Activated CD4-positive, alpha-beta T cell treated with anti-CD3 and anti-CD28 coated beads for 24 hours (primary cell): ENCODE measurements at places on chromosomes 4 and X.
A peak's percentile ranks its signal among the peaks of the same experiment; 100 is the strongest.

GRCh38 chrX:112896051-112896450 lies 55.4 kb upstream of the AMOT start:
- no peak for DNase-seq

GRCh38 chrX:52977953-52978352 lies 19.6 kb upstream of the FAM156A start:
- no peak for DNase-seq

GRCh38 chrX:110584083-110584482 lies 211.5 kb downstream of the CHRDL1 start:
- no peak for DNase-seq

DNA sequence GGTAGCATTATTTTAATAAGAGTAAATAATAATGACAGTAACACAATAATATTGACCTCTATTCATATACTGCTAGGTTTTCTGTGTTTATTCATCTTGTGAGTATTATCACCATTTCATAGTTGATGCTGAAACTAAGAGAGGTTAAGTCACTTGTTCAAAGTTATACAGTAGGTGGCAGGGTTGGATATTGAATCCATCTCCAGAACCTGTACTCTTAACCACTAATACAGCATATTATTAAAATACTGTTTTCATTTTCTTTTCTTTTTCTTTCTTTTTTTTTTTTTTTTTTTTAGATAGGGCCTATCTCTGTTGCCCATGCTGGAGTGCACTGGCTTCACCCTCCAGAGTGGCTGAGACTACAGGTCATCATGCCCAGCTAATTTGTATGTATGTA lies 7.1 kb upstream of the ELF2 start:
- no peak for DNase-seq

DNA sequence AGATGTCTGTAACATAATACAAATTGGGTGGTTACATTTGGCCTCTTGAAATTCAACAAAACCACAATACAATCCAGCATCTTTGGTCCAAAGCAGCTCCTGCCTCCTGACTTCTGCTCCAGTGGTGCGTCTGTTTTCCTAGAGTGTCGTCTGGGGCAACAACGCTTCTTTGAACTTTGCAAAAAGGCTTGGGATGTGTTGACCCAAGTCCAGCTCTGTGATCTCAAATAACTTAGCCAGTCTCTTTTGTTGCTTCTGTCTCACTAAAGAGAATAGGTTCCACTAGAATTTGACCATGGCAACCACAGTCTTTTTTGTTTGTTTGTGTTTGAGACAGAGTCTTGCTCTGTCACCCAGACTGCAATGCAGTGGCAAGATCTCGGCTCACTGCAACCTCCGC lies 324.0 kb downstream of the DHRSX start:
- DNase-seq: no peak

- DNase-seq: no peak
These were observed 76.1 kb downstream of the KLHL8 start for GRCh38 chr4:87144356-87144755.

- no peak for DNase-seq
These were observed 889.7 kb downstream of the PDHA2 start for GRCh38 chr4:96729641-96730040.

- no peak for DNase-seq
These were observed 62.4 kb downstream of the NPFFR2 start for GRCh38 chr4:72094059-72094797.

DNA sequence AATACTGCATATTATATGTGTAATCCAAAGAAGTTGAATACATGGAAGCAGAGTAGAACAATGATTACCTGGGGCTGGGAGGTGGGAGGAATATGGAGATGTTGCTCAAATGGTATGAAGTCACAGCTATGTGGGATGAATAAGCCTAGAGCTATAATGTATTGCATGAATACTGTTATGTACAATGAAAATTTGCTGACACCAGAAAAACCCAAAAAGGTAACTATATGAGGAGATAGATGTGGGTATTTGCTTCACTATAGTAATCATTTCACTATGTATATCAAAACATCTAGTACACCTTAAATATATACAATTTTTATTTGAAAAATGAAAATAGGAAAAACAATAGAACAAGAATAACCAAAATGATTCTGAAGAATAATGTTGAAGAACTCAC lies 11.2 kb downstream of the PAGE3 start:
- no peak for DNase-seq

GRCh38 chr4:84263415-84263814 lies 235.7 kb downstream of the NKX6-1 start:
- no peak for DNase-seq

GRCh38 chr4:134687646-134688628 lies 486.3 kb upstream of the PABPC4L start:
- no peak for DNase-seq

DNA sequence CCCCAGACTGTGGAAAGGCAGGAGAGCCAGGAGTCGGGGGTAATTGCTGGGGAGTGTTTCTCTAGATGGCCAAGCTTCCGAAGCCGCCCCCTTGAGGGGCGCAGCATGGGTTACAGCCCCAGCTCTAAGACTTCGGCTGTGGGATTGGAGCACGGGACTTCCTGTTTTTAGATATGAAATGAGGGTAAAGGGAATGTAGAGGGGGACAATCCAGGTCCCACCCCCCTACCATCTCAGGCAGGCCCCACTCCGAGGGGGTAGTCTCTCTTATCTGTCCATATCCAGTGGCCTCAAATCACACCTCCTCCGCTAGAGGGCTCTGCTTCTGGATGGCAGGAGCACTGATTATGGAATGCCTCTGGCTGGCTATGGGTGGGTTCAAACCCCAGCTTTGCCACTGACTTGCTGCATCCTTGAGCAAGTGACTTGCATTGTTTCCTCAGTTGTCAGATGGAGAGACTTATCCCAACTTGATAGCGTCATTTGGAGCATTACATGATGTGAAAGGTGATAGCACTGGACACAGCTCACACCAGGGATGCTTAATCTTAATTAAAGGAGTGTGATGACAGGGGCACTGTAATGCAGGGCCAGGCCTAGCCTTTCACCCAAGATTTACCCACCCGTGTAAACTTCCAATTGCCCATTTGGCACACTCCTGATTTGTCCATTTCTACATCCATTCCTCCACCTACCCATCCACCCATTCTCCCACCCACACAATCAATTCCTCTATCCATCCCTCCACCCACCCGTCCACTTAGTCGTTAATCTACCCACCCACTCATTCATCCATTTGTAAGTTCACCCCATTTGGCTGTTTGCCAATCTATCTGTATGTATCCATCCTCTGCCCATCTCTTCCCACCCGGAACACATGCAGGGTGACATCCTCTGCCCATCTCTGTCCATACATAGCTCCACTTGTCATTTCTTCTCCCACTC lies 848 bp upstream of the KCND1 start:
- no peak for DNase-seq

DNA sequence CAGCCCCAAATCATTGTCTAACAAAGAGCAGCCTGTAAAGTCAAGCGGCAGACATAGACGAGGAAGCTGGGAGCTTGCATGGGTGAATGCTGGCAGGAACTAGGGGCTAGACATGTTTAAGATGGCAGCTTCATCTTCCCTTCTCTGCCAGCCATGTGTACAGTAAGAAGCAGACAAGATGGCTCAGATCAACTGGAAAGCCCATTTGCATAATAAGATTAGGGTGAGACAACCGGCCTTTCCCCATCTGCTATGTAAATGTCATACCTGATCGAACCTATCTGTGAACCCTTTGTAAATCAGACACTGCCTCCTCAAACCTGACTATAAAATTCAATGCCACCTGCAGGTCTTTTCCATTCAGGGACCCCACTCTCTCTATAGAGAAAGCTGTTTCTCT lies 22.8 kb upstream of the HADH start:
- DNase-seq: no peak

DNA sequence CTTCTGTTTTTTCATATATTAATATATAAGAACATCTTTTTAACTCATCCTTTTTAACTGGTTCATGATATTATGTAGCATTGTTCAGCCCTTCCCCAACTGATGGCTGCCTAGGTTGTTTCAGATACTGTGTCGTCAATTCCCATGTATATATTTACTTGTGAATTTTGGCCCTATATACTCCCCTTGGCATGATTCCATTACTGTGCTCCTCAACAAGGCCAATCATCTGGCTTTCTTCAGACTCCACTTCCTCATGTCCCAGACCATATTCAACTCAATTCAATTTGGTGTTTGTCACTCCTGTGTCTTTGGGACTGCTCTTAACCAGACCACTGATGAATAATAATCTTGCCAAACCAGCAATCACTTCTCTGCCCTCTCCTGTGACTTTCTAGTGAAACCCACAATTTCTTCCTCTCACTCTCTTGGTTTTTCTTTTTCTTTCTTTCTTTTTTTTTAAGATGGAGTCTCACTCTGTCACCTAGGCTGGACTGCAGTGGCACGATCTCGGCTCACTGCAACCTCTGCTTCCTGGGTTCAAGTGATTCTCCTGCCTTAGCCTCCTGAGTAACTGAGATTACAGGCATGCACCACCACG lies 2.7 kb upstream of the WDR45 start:
- DNase-seq: no peak

- no peak for DNase-seq
These were observed 459.0 kb upstream of the NR3C2 start for GRCh38 chr4:148901075-148901705.

GRCh38 chr4:148164557-148164956 lies 277.7 kb downstream of the NR3C2 start:
- DNase-seq: no peak

DNA sequence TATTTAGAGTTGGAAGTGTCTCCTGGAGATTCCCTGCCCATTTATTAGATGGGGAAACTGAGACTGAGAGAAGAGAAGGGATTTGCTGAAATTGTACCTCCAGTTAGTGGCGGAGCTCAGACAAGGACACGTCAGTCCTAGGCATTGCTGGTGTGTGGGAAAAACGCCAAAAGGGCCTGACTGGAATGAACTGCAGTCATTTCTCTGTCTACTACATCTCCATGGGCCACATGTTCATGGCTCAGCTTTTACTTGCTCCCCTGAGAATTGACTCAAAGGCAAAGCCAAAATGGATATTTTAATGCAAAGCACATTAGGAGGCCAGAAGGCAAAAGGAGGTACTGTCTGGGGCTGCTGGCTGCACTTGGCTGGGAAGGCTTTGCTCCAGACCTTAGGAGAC lies 3.9 kb downstream of the TFDP3 start:
- DNase-seq: no peak

GRCh38 chr4:99361268-99361898 lies 8.8 kb upstream of the ADH1C start:
- DNase-seq: no peak

- DNase-seq: peak; percentile 18
These were observed 39.6 kb downstream of the ZCCHC13 start for GRCh38 chrX:74343343-74344279.

DNA sequence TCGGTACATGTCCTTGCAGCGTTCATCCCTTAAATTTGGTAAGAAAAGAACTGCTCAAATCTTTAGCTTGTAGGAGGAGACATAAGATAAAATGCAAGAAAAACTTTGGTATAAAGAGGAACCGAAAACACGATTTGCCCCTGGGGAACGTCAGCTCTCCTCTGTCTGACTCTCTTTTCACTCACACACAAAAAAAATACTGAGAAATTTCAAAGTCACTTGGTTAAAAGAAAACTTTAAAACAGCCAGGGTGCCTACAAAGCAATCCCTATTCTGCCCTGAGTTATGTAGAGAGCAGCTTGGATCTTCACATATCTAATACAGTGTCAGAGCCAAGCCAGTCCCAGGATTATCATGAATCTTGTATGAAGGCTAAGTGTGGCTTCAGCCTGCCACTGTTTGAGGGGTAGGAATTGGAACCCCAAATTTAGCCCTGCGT lies 248.5 kb upstream of the CXXC4 start:
- no peak for DNase-seq

DNA sequence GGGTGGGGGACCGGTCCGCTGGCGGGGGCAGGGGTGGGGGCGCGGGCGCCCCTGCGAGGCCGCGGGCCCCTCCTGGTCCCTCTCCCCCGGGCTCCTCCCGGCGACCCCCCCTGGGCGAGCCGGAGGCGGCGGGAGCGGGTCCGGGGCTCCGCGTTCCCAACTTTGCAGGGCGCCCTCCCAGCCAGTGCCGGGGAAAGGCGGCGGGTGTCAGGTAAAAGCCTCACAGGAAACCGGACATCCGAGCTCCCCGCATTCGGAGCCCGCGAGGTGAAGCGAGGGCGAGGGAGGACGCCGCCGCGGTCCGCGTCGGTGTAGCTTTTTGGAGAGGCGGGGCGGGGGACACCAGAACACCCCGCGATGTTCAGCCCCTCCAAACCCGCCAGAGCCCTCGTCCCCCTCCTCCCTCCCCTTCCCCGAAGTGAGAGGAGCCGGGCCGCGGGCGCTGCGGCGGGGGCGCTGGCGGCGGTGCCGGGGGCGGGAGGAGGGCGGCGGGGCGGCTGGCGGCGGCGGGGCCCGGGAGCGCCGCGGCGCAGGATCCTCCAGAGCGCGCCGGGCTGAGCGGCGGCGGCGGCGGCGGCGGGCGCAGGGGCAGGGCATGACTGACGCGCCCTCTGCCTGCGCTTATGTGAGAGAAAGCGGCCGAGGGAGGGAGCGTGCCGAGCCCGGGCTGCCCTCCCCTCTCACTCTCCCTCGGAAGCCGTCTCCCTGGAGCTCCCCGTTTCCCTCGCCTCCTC lies at the start of gene VEGFC:
TSS of gene VEGFC (minus strand) at position 597 of the 734 bp plus-strand sequence. CDS start 611 bp downstream, outside the sequence.
- DNase-seq: no peak

- DNase-seq: no peak
These were observed 34.5 kb downstream of the KDM5C start for GRCh38 chrX:53190363-53190960.

DNA sequence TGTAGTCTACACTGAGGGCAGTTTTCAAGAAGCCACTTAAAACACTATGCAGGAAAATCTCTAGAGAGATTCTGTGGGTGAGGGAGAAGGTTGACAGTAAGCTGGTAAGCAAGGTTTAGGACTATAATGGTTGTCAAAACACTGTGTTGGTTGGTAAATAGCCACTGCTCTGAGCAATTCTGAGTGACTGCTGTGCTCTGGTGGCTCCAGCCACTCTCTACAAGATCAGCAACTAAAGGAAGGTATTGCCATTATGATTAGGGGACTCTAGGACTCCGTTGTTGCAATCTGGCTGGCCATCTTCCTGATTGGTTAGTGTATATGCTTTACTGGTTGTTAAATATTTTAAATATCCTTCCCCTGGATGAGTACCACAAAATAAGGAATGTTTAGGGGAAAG lies 5.5 kb upstream of the FAM47E start:
- DNase-seq: no peak

GRCh38 chr4:120232050-120232449 lies 165.4 kb upstream of the MAD2L1 start:
- DNase-seq: no peak

DNA sequence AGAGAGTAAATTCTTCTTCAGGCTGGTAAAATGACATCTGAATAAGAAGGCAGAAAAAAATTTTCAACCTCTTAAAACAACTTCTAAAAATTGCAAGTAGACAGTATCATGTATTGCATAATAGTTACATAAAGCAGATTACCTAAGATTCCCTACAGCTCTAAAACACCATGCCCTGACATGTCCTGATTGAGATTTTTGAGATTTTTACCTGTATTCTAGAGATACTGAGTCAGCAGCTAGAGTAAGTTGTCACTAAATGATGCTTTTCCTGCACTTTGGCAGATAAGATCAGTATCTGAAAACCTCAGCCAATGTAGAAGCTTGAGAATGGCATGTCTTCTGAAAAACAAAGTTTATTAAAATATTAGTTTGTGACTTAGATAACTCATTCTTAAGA lies 713.6 kb downstream of the CCSER1 start:
- no peak for DNase-seq
